ENCODE measurements at places on chromosomes 6 and 20.

- no peak for DNase-seq
These were observed 25.3 kb downstream of the RIPOR2 start for GRCh38 chr6:24910331-24910960.

GRCh38 chr6:6908121-6908520 is 199.6 kb upstream of the RREB1 start:
- no peak for DNase-seq

GRCh38 chr6:87012743-87013142 is 75.4 kb downstream of the HTR1E start:
- DNase-seq = no peak

DNA sequence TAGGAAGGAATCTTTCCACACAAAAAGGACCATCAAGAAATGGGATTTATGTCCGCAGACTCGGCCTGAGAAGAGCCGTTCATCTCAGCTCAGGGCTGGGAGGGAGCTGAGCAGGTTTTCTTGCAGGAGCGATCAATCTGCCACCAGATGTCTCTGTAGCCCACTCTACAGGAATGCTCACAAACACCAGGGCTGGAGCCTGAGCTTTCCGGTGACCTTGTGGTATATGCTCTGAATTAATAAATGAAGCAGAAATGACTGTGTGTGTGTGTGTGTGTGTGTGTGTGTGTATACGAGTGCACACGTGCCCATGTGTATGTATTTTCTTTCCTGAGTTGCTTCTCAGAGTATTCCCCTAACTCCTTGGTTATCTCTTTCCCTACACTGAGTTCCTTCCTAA is 12.0 kb downstream of the CD83 start:
- peak; percentile 7 for DNase-seq

Measured in GM04503 (cell line).